ENCODE measurements at places on chromosomes 1 and 21.

DNA sequence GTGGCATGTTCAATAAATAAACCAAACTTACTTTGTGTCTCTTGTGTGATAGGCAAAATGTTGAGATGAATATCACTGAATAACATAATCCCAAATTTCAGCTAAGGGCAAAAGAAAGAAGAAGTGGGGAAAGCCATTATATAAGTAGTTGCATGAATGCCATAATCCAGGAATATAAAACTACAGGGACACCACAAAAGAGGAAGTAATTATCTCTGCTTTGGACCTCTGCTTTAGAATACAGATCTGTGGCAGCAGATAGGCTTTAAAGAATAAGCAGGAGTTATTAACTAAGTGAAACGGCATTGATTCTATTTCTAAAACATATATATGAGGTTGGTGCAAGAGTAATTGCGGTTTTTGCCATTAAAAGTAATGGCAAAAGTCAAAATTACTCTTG lies 288.5 kb upstream of the SNX7 start:
- no peak for DNase-seq

DNA sequence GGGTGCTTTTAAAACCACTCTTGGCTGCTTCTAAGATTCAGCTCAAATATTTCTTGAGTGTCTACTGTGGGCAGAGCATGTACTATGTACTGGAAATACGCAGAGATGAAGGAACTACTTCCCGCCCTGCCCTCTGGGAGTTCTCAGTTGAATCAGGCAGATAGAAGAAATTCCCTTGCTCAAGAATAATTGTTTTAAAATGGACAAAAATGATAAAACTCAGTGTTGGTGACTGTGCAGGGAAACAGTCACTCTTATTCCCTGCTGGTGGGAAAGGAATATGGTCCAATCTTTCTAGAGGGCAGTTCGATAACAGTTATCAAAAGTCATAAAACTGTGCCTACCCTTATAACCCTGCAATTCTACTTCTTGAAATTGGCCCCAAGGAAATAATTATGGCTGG lies 16.9 kb upstream of the GRHL3 start:
- DNase-seq = no peak

DNA sequence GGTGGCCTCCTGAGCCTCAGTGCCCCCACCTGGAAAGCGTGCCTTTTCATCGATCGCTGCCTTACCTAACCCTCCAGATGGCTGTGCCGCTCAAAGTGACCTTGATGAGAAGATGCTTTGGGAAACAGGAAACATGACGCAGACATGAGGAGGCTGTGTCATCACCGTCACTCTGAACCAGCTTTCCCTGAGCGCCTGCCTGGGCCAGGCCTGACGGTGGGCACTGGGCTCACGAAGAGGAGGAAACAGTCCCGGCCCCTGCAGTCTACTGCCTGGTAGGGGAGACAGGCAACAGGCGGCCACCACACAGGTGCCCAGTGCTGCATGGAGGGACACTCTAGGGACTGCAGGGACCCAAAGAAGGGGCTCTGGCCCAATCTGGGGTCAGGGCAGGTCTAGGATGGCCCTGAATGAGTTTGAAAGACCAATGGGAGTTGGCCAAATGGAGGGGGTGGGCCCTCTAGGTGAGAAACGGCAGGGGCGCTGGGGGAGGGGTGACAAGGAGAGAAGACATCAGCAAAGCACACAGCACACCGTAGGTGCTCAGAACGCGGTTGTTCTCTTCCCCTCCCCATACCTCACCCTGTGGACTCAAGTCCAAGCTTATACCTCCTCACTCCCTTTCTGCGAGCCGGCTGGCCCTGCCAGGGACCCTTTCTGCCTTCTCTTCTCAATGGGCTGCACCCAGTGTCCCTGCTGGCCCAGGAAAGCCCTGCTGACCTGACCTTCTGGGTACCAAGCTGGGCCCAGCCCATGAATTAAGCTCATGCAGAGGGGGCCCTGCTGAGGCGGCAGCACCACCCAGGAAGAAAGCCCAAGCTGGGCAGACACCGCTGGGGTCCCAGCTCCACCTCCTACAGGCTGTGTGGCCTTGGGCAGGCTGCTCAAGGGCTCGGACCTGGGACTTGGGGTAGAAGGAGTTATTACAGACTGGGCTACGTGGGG lies 44.9 kb downstream of the GLIS1 start:
- DNase-seq = no peak

DNA sequence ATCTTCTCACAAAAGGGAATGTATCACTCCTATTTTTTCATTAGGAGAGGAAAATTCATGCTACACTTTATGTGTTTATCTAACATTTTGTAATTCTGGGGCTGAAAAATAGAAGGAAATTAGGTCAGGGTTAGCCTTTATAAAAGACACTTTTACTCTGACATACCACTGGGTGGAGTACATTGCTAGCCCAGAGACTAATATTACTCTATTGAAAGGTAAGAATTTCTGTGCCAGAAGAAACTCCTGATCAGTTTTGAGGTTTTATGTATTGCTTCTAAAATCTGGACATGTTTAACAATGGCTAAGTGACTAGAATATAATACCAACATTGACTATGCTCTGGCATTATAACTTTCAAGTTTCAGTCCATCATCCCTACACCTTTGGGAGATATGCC lies 724.6 kb downstream of the USP25 start:
- DNase-seq = no peak

DNA sequence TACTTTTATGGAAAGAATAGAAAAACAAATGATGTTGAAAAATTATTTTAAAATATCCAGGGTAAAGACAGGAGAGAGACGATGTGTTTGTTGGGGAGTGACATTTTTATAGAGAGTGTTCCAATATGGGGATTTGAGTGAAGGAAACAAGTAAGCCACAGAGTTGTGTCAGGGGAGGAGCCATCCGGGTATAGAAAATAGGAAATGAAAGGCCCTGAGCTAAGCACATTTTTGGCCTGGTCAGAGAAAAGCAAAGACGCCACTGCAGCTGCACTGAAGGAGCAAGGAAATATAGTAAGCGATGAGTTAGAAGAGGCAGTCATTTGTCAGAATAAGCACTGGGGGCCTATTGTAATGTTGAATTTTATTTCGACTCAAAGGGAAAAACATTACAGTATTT lies 107.3 kb upstream of the ADGRL4 start:
- DNase-seq = no peak

Data from germinal center (tissue), 1 donor.